NCI-H2029 treated with DMSO at 0.1 percent for 48 hours (cell line): ENCODE measurements at places on chromosomes 13 and 19.
A peak's percentile ranks its signal among the peaks of the same experiment; 100 is the strongest.

DNA sequence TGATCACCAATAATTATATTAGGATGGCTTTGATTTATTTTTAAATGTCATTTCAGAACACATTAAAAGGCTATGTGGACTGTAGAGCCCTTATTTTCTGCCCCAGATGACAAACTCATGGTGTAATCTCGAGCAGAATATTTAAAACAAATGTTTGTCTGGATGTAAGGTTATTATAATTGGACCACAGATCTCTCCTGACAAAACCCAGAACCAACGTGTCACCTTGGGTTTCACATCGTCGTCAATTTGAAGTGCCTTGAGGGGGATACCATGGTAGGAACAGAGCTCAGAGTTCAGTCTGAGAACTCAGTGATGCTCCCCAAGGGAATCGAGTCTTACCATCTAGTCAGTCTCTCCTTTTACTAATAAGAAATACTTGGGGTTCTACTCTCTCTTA lies 2.8 kb downstream of the SACS start:
- no peak for DNase-seq

- DNase-seq = no peak
Measured at GRCh38 chr19:18660051-18660910, 23.2 kb upstream of the CRTC1 start.

DNA sequence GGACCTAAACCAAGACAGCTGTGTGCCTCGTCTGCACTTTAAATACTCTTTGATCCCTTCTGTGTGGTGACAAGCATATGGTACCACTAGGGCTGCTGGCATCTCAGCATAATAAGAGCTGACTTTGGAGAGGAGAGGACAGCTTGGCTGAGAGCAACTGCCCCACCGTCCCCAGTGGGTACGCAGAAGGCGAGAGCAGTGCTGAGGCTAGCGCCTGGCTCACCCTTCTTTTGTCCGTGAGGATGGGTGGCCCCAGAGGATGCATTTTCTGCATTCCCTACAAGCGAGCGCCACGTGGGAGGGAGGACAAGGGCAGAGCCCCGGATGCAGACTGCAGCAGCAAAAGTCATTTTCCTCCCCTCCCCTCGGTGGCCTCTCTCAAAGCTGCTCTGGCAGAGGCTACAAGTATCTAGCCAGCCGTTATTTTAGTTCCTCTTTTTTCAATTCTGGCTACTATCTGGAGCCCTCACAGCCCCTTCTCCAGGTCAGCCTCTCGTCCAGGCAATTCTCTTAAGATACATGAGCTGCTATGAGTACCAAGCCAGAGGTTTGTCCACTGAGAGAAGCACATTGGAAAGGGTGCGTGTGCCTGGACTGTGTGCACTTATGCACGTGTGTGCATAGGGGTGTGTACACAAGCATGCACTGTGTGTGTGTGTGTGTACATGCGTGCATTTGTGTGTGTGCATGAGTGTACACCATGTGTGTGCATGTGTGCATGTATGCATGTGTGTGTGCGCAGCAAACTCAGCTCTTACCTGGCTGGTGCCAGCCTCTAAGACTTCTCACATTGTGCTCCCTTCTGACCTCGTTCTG lies 51.3 kb downstream of the RAB20 start:
- no peak for DNase-seq

DNA sequence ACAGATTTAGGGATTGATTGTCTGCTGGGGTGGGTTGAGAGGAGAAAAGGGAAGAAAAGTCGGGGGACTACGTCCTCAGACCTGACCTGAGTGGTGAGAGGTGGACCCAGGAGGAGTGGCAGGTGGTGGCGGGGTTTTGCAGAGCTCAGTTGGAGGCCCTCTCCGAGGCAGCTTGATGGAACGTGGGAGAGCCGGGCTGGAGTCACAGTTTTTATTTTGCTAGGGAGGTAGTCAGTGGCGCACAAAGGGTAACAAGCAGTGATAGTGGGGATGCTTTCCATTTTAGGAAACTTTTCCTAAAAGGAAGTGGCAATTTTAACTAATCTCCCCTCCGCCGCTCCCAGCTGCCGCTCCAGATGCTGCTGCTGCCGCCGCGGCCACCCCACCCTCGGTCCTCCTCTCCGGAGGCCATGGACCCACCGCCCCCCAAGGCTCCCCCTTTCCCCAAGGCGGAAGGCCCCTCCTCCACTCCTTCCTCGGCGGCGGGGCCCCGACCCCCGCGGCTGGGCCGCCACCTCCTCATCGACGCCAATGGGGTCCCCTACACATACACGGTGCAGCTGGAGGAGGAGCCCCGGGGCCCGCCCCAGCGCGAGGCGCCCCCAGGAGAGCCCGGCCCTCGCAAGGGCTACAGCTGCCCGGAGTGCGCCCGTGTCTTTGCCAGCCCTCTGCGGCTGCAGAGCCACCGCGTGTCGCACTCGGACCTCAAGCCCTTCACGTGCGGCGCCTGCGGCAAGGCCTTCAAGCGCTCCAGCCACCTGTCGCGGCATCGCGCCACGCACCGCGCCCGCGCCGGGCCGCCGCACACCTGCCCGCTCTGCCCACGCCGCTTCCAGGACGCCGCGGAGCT lies 1.1 kb upstream of the ZNF581 start:
- DNase-seq = no peak

DNA sequence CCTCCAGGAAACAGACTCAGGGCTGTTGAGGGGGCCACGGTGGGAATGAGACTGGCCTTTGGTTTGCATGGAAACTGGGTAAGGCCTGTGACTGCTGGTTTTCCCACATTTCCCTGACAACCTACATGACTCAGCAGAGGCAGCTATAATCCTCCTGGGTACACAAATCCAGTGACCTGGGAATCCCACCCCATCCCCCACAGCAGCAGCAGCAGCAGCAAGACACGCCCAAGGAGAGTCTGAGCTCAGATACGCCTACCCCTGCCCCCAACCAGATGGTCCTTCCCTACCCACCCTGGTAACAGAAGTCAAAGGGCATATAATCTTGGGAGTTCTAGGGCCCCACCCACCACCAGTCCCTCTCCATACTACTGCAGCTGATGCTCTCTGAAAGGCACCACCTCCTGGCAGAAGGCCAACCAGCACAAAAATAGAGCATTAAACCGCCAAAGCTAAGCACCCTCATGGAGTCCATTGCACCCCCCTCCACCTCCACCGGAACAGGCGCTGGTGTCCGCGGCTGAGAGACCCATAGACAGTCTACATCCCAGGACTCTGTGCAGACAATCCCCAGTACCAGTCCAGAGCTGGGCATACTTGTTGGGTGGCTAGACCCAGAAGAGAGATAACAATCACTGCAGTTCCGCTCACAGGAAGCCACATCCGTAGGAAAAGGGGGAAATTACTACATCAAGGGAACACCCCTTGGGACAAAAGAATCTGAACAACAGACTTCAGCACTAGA lies 237.2 kb upstream of the SPRY2 start:
- no peak for DNase-seq

DNA sequence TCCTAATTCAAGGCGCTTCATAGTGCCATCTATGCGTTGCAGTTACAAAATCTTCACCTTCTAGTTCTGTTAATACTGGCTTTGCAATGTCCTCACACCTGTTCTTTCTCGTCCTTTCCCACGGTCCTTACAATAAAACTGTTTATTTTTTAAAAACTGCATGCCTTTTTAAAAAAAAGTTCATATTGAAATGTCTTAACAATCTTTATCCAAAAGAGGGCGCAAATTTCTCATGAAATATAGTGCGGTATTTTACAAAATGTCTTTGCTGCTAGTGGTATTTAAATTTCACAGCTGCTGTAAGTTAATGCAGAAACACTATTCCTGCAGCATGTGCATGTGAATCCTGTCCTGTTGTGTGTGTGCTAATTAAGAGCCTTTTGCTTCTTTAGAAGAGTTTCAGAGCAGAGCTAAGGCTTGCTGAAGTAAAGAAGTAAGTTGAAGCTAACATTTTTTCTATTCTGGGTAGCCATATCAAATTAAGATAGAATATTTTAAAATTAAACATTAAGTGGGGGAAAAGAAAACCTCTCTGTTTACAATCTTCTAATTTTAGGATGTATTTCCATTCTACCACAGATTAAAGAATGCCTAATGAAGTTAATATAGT lies 15.8 kb upstream of the CLDN10 start:
- DNase-seq = no peak

GRCh38 chr19:6481541-6482342 lies at the start of gene DENND1C:
Gene DENND1C (minus strand): TSS chr19:6481787. CDS start chr19:6481695, 92 bp downstream.
- DNase-seq = no peak

GRCh38 chr19:7224209-7224686 lies 70.0 kb downstream of the INSR start:
- peak; percentile 49 for DNase-seq

- no peak for DNase-seq
Measured at GRCh38 chr13:88648598-88649373, 977.6 kb downstream of the SLITRK5 start.

- DNase-seq = no peak
Measured at GRCh38 chr19:13583114-13583513, 76.8 kb upstream of the CACNA1A start.

GRCh38 chr13:100363285-100363711 lies 225.3 kb downstream of the GGACT start:
- DNase-seq = no peak

GRCh38 chr13:78420814-78421213 lies 182.5 kb downstream of the POU4F1 start:
- DNase-seq = no peak

DNA sequence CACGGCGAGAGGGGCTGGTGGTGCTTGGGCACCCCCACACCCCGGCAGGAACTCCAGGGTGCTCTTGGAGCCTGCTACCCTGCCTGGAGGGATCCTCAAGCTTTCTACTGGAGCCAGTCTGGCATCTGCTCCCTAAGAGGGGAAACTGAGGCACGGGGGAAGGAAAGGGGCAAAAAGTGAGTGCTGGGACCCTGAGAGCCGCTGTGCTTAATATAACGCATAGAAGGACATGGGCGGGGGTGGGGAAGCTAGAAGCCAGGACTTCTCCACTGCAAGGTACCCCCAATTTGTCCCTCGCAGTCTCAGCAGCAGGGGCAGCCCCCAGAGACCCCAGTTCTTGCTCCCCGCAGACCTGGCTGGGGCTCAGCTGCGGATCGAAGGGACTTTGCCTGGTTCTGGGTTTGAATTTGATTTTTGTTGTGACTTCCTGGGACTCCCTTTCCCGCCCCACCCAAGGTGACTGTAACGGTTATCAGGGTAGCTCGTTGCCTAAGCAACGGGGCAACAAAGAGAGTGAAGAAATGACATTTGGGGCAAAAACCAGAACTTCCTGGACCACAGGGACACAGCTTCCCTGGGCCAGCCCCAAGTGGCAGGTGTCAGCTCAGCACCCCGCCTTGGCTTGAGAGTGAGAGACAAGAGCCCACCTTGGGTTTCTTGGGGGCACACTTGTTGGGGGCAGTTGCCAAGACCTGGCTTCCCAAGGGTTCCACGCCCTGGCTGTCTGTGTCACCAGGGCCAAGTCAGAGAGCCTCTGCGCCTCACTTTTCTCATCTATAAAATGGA lies 638 bp downstream of the ADGRE5 start:
- no peak for DNase-seq

DNA sequence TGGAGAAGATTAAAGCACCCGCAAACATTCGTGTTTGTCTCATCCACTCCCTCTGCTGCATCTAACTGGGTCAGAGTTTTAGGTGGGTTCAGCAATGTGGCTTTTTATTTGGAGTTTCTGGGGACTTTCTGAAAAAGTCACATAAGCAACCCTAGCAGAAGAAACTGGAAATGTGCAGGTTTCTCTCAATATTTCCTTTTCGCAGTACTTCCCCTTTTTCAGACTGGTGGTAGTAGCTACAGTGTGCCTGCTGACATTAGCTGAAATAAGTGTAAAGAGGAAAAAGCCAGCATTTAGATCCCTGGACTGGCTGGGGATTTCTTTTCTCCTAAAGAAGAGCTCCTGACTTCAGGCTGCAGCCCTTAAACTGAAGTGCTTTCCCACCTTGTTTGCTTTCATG lies 15.9 kb upstream of the OLFM4 start:
- no peak for DNase-seq

DNA sequence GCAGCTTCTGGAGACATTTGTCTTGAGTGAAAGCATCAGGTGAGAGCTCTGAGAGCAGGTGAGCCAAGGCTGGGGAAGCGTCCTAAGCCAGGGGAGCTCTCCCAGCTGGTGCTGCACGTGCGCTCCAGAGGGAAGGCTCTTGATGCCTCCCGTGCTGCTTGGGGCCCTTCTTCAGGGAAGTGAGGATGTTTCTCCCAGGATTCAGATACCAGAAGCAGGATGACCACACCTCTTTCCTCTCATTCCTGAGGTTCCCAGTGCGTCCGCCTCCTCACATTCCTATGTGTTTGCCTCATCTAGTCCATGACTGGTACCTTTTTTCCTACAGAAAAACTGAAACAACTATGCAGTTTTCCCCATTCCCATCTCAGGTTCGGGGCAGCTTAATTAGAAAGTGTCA lies 231.0 kb upstream of the IRS2 start:
- no peak for DNase-seq

DNA sequence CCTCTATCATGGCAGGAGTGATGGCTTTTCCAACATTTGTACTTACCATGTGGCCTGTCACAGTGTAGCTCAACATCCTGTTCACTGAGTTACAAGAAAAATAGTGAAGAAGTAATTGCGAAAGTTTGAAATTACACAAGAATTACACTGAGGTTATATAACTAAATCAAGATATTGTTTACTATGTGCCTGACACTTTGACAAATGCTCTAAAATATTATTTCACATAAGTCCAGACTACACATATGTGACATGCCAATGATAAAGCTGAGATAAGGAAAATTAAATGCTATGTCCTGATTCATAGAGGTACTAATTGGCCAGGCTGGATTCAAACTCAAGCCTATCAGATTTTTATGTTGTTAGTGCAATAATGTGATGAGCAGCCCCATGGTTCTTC lies 451.7 kb downstream of the PCDH9 start:
- no peak for DNase-seq

GRCh38 chr19:15464394-15465385 lies at the start of gene RASAL3:
Gene RASAL3 (minus strand): TSS chr19:15464544. CDS start chr19:15464358, 186 bp downstream.
- DNase-seq = no peak

DNA sequence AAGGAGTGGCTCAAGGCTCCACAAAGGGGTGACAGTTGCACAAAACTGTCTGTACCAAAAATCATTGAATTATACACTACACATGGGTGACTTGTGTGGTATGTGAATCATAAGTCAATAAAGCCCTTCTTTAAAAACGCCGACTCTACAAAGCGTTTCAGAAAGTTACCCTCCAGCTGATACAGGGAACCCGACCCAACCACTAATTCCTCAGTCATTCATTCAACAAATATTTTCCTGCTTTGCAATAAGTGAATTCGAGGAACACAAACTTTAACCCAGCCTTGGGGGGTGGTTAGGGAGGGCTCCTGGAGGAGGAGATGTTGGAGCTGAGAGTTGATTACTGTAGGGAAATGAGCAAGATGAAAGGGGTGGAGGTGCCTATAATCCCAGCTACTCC lies 32.0 kb downstream of the LTBP4 start:
- no peak for DNase-seq

DNA sequence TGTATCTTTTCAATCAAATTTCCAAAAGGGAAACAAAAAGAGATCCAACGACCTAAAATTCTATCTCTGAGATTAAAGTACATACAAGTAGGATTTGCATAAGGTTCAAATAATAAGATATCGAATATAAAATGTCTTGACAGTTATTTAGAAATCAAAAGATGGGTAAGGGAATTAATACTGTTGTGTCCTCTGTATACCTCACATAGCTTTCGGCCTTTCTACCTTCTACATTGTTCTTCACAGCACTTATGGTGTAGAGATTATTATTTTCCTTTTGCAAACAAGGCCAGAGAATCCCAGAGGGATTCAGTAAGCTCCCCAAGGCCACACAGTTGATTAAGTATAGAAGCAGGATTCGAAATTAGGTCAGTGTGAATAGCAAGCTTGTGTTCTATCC lies 403.6 kb downstream of the SPRY2 start:
- DNase-seq = no peak

GRCh38 chr19:15265850-15266248 lies 33.6 kb upstream of the EPHX3 start:
- DNase-seq = peak; percentile 78

GRCh38 chr19:29854033-29854432 lies 42.2 kb downstream of the CCNE1 start:
- DNase-seq = no peak
